Non-pigmented ciliary epithelial cell (primary cell): ENCODE measurements at places on chromosomes 13 and 19.

- peak; percentile 41 for DNase-seq
These were observed 140.0 kb downstream of the MYO16 start for GRCh38 chr13:108769213-108770070.

- peak; percentile 24 for DNase-seq
These were observed 60.9 kb downstream of the LIG4 start for GRCh38 chr13:108154421-108154858.

DNA sequence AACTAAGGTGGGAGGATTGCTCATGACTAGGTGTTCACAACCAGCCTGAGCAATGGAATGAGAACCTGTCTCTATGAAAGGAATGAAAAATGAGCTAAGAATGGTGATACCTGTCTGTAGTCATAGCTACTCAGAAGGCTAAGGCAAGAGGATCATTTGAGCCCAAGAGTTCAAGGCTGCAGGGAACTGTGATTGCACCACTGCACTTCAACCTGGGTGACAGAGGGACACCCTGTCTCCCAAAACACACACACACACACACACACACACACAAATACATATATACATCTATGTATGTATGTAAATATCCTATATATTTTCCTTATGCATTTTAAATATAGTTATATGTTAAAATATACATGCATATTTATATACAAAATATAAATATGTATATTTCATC is 7.4 kb upstream of the ZNF433 start:
- no peak for DNase-seq

GRCh38 chr13:51118809-51119431 is 7.8 kb upstream of the C13orf42 start:
- no peak for DNase-seq

DNA sequence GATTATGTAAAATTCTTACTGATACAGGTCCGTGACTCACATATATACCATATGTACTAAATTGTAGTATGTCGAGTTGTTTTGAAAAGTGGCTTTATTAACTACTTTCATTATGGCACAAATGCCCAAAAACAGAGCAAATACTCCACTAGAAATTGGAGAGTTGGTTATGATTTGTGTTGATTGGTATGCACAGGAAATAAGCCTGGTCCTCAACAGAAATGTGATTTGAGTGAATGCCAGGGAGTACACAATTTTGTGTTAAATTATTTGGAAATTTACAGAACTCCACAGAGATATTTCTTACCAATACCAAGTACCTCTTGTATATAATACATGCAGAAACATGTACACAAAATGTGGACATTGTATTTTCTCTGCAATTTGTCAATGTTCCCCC is 676.7 kb downstream of the PCDH9 start:
- no peak for DNase-seq

GRCh38 chr13:104530741-104531140 is 1464.5 kb upstream of the SLC10A2 start:
- DNase-seq, result no peak

GRCh38 chr13:100559886-100560285 is 28.7 kb downstream of the GGACT start:
- no peak for DNase-seq

DNA sequence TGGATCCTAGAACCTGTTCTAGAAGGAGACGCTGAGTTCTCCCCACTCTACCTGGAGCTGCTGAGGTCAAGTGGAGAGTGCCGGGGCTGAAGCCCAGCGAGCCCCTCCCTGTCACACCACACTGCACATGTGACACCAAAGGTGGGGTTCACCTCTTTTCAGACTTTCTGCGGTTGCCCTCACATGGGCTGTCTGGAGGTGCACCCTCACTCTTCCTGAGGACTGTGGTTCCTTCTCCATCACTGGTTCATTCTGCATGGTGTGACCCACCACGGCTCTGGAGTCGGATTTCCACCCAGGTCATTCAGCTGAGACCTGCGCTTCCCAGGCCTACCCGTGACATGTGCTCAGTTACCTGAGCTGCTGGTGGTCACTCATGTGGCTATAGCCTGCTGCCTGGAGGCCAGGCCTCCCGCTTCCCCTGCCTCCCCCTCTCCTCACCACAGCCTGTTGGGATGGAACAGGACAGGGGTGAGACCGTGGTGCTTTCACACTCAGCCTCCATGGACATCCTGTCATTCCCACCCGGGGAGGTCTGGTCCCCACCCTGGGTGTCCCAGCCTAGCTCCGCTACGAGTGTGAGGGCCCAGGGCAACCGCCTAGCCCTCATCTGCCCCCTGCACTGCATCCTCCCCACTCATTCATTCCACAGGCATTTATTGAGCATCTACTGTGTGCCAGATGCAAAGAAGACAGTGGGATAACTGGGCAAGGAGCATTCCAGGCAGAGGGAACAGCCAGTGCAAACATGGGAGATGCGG is 605 bp upstream of the A1BG start:
- DNase-seq, result no peak

GRCh38 chr13:76635232-76636230 is 250.7 kb downstream of the KCTD12 start:
- DNase-seq, result no peak

- DNase-seq, result no peak
These were observed 38.3 kb downstream of the PEX11G start for GRCh38 chr19:7450243-7451223.

DNA sequence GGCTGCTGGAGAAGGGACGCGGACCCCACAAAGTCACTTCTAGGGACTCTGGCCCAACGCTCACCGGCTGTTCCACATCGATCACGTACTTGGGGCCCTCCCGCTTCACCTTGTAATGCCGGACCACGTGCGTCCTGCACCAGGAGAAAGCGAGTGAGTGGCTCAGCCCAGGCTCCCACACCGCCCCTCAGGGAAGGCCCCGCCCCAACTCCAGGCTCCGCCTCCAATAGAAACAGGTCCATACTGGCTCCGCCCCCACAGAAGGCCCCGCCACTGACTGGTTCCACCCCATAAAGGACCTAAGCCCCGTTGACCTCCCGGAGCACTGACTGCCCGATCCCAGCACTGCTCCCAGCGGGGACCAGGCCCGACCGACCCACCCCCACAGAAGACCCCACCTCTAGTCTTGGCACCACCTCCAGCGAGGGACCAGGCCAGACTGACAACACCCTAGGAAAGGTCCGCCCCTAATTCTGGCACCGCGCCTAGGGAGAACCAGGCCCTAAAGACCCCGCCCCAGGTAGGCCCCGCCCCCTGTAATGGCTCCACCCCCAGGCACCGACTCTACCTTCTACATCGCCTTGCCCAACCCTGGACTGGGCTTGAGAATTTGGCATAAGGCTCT is 11.3 kb downstream of the STAP2 start:
- DNase-seq, result no peak

DNA sequence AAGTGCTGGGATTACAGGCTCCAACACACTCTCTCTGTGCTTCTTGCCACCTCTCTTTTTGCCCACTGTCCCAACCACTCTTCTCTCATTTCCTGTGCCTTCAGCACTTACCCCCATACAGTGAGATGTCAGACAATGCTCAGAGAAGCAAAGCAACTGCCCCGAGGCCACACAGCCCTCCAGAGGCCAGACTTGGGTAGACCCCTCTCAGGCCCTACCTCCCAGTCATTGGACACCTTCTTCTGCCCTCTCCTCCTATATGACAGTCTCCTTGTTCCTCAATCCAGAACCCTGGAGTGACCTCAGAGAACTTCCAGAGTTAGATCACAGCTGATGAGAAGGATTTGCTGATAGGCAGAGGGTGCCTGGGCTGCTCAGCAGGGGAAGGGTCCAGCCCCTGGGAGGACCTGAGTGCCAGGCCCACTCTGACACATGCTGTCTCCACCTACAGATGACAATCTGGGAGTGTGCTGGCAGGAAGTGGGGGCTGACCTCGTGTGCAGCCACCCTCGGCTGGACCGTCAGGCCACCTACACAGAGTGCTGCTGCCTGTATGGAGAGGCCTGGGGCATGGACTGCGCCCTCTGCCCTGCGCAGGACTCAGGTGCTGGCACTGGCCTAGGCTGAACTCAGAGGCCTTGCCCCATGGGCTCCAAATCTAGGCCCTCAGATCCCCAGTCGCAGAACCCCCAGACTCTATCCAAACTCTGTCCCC is 24.4 kb downstream of the LTBP4 start:
- no peak for DNase-seq

- no peak for DNase-seq
These were observed 2.7 kb downstream of the LPAR6 start for GRCh38 chr13:48410199-48410598.

DNA sequence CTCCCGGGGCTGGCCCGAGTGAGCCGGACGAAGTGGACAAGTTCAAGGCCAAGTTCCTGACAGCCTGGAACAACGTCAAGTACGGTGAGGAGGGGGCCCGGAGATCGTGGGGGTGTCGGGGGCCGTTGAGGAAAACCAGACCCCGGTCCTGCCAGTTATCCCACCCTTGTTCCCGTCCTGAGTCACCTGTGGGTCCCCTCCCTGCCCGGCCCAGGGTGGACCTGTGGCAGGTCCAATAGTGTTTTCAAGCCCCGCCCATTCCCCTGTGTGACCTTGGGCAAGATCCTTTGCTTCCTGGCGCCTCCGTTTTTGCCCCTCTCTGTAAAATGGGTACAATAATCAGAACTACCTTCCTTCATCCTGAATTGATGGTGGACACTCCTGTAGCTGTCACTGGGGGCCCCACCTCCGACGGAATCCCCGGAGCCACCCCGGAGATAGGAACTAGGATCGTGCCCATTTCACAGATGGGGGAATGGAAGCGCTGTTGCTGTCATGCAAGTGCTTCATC is 593 bp downstream of the ATG4D start:
- DNase-seq, result no peak

DNA sequence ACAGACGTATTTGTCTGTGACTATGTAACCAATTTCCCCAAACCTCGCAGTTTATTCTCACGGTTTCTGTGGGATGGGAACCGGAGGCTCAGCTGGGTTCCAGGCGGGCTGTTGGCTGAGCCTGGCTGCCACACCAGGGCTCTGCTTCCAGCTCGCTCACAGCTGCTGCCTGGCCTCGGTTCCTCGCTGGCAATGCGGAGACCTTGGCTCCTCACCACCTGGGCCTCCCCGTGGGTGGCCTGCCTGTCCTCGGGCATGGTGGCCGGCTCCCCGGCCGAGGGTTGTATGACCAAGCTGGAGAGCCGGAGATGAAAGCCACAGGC is 218.9 kb upstream of the MAB21L1 start:
- DNase-seq, result no peak

- no peak for DNase-seq
These were observed 1.9 kb downstream of the NHLRC3 start for GRCh38 chr13:39040206-39040605.

- DNase-seq, result no peak
These were observed 7.9 kb downstream of the VASP start for GRCh38 chr19:45515081-45515624.
